Right ventricle myocardium superior (tissue), 1 donor: ENCODE measurements at places on chromosomes 6 and 20. TPM values are rescaled to one million over a fixed set of nuclear protein-coding genes. Genes with fewer than 3 reads are reported as not detected.

Gene HLA-DRB5
- 17.7 TPM for total RNA-seq

Gene TP53TG5
- total RNA-seq, result 1.2 TPM

Gene NDUFAF5
- total RNA-seq, result 76.0 TPM

Gene HLA-B
- total RNA-seq, result 398 TPM

Gene JPH2
- 181 TPM for total RNA-seq

Gene SAMD3
- total RNA-seq, result 0.19 TPM

Gene CCN5
- 15.8 TPM for total RNA-seq

Gene SLPI
- 1.2 TPM for total RNA-seq

Gene SYNDIG1
- total RNA-seq, result 11.5 TPM

Gene HNF4A
- total RNA-seq, result not detected

Gene FAM83C
- total RNA-seq, result not detected

Gene DHX35
- 14.4 TPM for total RNA-seq

Gene ATP6V1G2
- 2.3 TPM for total RNA-seq

Gene PCMT1
- 182 TPM for total RNA-seq

Gene TGM2
- 469 TPM for total RNA-seq

Gene CFB
- 5.5 TPM for total RNA-seq

Gene BMP6
- 2.6 TPM for total RNA-seq

Gene EYA4
- 20.4 TPM for total RNA-seq

Gene COL9A1
- total RNA-seq, result 0.24 TPM

Gene ANKEF1
- 0.73 TPM for total RNA-seq

Gene ZNF334
- 0.40 TPM for total RNA-seq

Gene PGBD1
- 2.3 TPM for total RNA-seq

Gene EMILIN3
- 5.6 TPM for total RNA-seq

Gene BEND3
- total RNA-seq, result 1.5 TPM

Gene RNF182
- not detected for total RNA-seq

Gene CCDC28A
- 6.8 TPM for total RNA-seq

Gene CST9L
- total RNA-seq, result not detected

Gene COL20A1
- not detected for total RNA-seq

Gene OR2B6
- total RNA-seq, result not detected

Gene MLN
- not detected for total RNA-seq

Gene SFTA2
- not detected for total RNA-seq

Gene KCNG1
- 0.32 TPM for total RNA-seq

Gene FBXO30
- 12.8 TPM for total RNA-seq

Gene LST1
- 5.5 TPM for total RNA-seq
